ENCODE measurements at places on chromosomes 13 and 19.

GRCh38 chr13:28434926-28435325, 60.0 kb downstream of the FLT1 start:
- no peak for DNase-seq

GRCh38 chr13:94162289-94162688, 317.2 kb downstream of the DCT start:
- DNase-seq: no peak

- no peak for DNase-seq
Measured at GRCh38 chr13:43687038-43687437, 99.7 kb downstream of the ENOX1 start.

- DNase-seq: no peak
Measured at GRCh38 chr13:41673640-41674039, 216.3 kb downstream of the RGCC start.

DNA sequence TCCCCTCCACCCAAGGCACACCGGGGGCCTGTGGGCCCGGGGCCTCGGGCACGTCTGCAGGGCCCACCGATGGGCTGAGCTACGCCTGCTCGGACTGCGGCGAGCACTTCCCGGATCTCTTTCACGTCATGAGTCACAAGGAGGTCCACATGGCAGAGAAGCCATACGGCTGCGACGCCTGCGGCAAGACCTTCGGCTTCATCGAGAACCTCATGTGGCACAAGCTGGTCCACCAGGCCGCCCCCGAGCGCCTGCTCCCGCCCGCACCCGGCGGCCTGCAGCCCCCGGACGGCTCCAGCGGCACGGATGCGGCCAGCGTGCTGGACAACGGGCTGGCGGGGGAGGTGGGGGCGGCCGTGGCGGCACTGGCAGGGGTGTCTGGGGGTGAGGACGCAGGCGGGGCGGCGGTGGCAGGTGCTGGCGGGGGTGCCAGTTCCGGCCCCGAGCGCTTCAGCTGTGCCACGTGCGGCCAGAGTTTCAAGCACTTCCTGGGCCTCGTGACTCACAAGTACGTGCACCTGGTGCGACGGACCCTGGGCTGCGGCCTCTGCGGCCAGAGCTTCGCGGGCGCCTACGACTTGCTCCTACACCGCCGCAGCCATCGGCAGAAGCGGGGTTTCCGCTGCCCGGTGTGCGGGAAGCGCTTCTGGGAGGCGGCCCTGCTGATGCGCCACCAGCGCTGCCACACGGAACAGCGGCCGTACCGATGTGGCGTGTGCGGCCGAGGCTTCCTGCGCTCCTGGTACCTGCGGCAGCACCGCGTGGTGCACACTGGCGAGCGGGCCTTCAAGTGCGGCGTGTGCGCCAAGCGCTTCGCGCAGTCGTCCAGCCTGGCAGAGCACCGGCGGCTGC, 8.6 kb downstream of the ZNF784 start:
- no peak for DNase-seq

DNA sequence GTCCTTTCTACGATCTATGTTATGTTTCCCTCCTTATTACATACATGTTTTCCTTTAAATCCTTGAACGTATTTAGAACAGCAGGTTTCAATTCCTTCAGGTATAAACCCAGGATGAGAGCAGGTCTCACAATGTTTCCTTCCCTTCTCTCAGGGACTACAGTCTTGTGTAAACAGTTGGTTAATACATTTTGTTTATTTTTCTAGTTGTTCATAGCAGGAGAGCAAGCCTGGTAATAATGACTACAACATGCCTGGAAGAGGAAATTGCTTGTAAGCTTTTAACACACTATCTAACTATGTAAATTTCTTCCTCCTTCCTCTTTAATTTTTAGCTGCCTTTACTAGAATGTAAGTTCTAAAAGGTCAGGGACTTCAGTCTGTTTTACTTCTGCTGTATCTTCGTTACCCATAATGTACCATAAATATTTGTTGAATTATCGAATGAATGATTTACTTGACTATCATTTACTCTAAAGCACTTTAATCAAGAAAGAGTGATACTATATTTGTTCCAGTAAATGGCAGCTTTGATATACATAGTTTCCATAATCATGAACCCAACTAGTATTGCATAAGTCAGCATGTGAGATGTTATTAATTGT, 28.9 kb upstream of the TNFRSF19 start:
- no peak for DNase-seq

GRCh38 chr19:37966211-37966661, 59.2 kb downstream of the SIPA1L3 start:
- no peak for DNase-seq

All from activated T-cell treated with anti-CD3 and anti-CD28 coated beads, Interleukin-2, amount 50 U/mL, for 1 hour (primary cell).